CD8-positive, alpha-beta memory T cell (primary cell): ENCODE measurements at places on chromosomes 16 and 17.

DNA sequence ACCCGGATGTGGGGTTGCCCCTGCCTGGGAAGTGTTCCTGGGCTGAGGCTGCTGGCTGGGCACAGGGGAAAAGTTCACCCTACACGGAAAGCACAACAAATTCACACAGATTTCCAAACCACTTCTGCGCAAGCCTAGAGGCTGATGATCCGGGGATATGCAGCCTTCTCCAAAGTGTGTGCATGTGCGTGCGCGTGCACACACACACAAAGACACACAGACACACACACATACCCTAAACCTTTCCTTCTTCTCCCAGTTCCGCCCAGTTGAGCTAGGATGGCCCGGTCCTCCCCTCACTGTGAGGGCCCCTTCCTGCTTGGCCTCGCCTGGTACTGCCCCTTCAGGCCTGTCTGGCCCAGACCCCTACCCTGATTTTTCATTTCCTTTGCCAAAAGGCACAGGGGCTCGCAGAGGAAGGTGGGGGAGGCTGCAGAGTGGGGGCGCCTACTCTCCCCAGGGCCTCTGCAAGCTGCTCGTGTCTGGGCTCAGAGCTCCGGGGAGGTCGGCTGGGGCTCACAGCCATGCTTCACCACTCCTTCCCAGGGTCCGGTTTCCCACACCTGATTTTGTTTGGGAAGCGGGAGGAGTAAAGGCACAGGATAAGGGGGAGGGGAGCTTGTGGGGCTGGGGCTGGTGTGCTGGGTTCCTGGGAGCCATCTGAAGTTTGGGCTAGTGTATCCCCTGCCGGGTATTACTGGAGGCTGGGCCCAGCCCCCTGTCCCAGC, 144.7 kb downstream of the ENGASE start:
- H3K27me3 ChIP-seq = peaks cover 12% of the 10 kb centered on the region
- DNase-seq = no peak
- no peaks in the 10 kb centered on the region for H3K4me1 ChIP-seq
- H3K4me3 ChIP-seq = no peak overlapping the region
- no peak overlapping the region for H3K27ac ChIP-seq

DNA sequence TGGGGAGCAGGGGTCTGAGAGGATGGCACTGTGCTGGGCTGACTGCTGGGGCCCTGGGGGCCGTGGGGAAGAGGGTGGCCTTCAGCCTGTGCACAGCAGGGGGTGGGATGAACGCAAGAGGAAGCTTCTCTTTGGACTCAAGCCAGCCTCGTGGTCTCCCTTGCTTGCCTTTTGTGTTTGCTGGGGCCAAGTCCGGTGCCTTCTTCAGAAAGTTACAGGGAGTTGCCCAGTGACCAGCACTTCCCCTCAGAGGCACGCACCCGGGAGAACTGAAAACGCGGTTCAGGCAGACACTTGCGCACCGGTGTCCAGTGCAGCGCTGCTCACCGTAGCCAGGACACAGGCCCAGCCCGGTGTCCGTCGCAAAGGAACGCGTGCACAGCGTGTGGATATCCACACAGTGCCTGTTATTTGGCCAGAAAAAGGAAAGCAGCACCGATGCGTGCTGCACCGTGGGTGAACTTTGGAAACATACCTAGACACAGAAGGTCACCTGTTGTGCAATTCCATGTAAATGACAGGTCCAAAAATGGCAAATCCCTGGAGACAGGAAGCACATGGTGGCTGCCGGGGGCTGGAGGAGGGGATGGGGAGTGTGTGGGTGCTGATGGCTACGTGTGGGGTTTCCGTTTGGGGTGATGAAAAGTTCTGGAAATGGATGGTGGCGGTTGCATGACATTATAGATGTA, 29.4 kb upstream of the NUDT16L1 start:
- peak overlapping the region; percentile 8 for H3K27ac ChIP-seq
- H3K36me3 ChIP-seq = peaks cover 9% of the 10 kb centered on the region
- H3K27me3 ChIP-seq = no peaks in the 10 kb centered on the region
- peak overlapping the region; percentile 40 for H3K4me3 ChIP-seq

DNA sequence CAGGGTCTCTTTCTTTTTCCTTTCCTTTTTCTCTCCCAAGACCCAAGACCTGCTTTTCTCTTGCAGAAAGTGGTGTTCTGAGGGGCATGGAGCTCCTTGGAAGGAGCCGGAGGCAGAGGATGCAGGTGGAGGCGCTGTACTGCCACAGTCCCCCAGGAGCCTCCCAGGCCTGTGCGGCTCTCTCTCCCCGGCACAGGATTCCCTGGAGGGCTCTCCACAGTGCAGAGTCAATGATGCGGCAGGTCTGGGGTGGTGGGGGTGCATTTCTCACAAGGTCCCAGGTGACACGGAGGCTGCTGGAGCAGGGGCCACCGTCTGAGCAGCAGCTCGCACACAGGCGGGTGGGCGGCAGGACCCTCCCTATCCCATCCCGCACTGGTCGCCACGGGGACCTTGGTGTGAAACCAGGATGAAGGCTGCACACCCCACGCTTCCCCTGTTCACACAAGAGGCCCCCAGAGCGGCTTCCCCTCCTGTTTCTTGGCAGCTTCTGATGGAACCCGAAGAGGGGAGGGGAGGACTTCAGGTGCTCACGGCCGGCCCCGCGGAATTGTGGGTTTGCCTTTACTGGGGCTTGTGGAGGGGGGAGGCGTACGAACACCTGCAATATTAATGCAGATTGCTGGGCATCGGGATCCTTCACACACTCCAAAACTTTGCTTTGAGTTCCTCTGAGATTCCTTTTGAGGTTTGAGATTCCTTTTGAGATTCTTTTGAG, 186.9 kb downstream of the ENGASE start:
- DNase-seq = no peak
- no peaks in the 10 kb centered on the region for H3K27me3 ChIP-seq
- H3K4me3 ChIP-seq = no peak overlapping the region
- no peak overlapping the region for H3K27ac ChIP-seq
- H3K4me1 ChIP-seq = no peaks in the 10 kb centered on the region

GRCh38 chr17:11608396-11608795, 10.1 kb downstream of the DNAH9 start:
- no peak overlapping the region for H3K27ac ChIP-seq
- DNase-seq = no peak
- no peak overlapping the region for H3K4me3 ChIP-seq
- no peaks in the 10 kb centered on the region for H3K36me3 ChIP-seq
- no peaks in the 10 kb centered on the region for H3K4me1 ChIP-seq
